ENCODE measurements at places on chromosomes 16 and 17. TPM values are rescaled to one million over a fixed set of nuclear protein-coding genes. Genes with fewer than 3 reads are reported as not detected.
A peak's percentile ranks its signal among the peaks of the same experiment; 100 is the strongest.

- no peaks in the 10 kb centered on the region for H3K36me3 ChIP-seq
- peak overlapping the region; percentile 85 for H3K4me3 ChIP-seq
- H3K27me3 ChIP-seq, result no peaks in the 10 kb centered on the region
- H3K27ac ChIP-seq, result no peak overlapping the region
- H3K4me1 ChIP-seq, result peaks cover 29% of the 10 kb centered on the region
- no peak for DNase-seq
Observed at GRCh38 chr17:42781639-42782165, 1.3 kb downstream of the WNK4 start.

DNA sequence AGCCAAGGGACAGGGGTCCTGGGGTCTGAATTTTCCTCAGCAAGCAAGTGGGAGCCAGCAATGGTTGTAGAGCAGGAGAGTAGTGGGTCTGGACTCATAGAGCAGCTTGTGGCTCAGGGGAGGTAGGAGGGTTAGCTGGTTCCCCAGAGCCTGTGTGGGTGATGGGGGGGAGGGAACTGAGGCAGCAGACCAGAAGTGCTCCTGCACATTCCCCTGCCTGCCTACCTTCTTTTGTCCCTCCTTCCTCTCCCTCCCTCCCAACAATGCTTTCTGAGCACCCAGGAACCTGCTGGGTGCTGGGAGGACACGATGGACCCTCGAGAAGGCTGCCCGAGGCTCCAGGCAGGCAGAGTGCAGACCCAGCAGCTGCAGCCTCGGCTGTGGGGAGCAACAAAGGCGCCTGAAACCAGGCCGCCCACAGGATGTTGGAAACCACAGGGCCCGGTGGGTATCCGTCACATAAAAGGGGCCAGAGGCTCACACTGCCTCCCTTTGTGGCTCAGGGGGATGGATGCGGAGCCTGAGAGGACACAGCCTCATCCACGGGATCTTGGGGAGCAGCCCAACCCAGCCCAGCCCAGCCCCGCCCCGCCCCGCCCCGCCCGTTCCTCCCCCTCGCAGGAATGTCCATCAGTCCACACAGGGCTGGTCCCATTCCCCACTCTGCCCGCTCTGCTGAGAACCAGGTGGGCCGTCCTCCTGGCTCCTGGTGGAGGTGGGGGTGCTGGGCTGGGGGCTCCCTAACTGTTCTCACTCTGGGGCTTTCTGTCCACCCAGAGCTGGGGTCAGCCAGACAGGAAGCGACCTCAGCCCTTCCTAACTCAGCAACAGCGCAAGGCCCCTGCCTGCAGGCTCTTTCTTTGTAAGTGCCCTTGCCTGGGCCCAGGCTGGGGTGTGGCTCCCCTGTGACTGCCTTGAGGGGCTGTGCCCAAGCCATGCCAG lies 1.7 kb upstream of the NLRC3 start:
- DNase-seq, result no peak
- no peaks in the 10 kb centered on the region for H3K4me1 ChIP-seq
- H3K27ac ChIP-seq, result no peak overlapping the region

DNA sequence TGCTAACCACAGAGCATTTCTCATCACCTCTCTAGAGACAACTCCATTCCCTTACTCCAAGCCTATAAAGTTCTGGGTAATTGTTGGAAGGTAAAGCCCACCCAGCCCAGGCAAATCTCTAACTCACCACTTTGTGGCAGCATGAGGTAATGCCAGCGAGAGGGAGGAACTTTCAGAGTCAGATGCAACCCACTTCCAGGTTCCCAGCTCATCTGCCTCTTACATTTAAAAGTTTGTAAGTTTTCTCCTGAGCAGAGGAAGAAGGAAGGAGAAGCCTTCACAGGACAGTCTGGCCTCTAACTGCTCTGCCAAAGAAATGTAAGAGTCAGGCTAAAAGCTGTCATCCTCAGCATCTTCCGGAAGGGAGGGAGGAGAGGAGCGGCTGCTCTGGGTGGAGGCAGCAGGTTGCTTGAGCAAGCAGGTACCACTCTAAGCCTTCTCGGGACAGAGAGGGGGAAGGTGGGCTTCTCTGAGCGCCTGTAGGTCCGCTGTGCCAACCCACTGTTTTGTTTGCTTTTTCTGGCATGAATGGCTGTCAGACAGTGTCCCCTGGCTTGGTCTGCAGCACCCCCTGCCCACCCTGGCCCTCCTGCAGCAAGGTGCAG lies 1.0 kb downstream of the ZNF319 start:
- no peak overlapping the region for H3K27ac ChIP-seq
- H3K27me3 ChIP-seq, result no peaks in the 10 kb centered on the region
- H3K4me1 ChIP-seq, result peaks cover 17% of the 10 kb centered on the region
- no peaks in the 10 kb centered on the region for H3K36me3 ChIP-seq
- DNase-seq, result no peak

DNA sequence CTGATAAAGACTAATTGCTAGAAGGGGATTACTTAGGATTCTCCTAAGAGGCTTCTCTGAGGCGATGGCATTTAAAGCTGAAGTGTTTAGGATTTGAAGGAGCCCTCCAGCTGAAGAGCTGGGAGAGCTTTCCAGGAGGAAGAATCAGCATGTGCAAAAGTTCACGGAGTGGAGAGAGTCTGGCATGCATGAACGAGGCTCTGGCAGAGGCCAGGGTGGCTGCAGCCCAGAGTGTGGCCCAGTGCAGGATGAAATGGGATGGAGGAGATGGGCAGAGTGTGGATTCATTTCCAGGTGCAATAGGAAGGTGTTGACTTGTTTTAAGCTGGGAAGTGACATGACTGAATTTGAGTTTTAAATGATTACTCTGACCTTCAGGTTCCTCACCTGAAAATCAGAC lies 249.0 kb upstream of the CCL2 start:
- H3K4me1 ChIP-seq, result no peaks in the 10 kb centered on the region
- no peak overlapping the region for H3K27ac ChIP-seq
- no peaks in the 10 kb centered on the region for H3K27me3 ChIP-seq
- DNase-seq, result no peak
- H3K36me3 ChIP-seq, result no peaks in the 10 kb centered on the region
- no peak overlapping the region for H3K4me3 ChIP-seq

DNA sequence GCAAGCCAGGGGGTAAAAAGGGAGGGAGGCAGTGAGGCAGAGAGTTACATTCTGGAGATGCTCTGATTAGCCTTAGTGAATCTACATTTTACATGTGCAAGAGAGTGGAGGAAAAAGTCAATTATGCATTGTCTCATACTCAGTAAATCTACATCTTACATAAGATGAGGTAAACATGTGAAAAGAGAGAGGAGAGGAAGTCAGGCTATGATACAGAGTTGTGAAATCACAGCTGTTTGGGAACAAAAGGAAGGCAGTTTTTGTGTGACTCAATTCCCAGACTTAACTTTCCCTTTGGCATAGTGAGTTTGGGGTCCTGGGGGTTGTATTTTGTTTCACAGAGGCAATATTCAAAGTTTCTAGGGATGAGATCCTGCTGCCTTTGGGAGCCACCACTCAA lies 67.8 kb downstream of the GP2 start:
- no peak overlapping the region for H3K4me3 ChIP-seq
- no peaks in the 10 kb centered on the region for H3K4me1 ChIP-seq
- no peaks in the 10 kb centered on the region for H3K36me3 ChIP-seq
- DNase-seq, result no peak
- H3K27me3 ChIP-seq, result no peaks in the 10 kb centered on the region

GRCh38 chr16:57611181-57611580 lies 17.2 kb upstream of the ADGRG1 start:
- H3K4me3 ChIP-seq, result no peak overlapping the region
- DNase-seq, result no peak
- H3K27ac ChIP-seq, result no peak overlapping the region
- no peaks in the 10 kb centered on the region for H3K36me3 ChIP-seq
- H3K4me1 ChIP-seq, result peaks cover 31% of the 10 kb centered on the region

DNA sequence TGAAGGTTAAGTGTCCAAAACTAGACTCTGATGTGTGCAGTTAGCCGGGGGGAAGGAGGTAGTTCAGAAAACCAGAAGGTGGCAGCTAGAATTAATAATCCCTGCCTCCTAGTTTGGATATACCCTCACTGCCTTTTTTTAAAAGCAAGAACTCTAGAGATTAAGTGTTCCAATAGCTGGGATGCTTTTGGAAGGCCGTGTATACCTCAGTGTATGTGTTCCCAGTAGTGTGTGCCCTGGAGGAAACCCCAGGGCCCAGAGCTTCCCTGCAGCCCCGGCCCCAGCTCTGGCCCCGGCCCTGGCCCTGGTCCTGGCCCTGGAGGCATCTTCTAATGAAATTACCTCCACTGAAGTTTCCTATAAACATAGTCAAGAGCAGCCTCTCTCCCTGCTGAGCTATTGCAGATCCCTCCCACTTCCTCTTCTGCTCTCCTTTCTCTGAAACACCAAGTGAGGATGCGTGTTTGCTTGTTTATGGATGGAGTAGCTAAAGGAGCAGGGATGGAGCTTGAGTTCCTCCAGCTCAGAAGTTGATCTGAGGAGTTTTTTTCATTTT lies 130.7 kb downstream of the PRKCA start:
- no peak for DNase-seq
- no peak overlapping the region for H3K4me3 ChIP-seq
- peaks cover under 1% of the 10 kb centered on the region for H3K4me1 ChIP-seq

GRCh38 chr17:4590981-4591453 lies 6.7 kb downstream of the SMTNL2 start:
- no peak for DNase-seq
- H3K36me3 ChIP-seq, result no peaks in the 10 kb centered on the region
- no peaks in the 10 kb centered on the region for H3K27me3 ChIP-seq

- no peaks in the 10 kb centered on the region for H3K27me3 ChIP-seq
- H3K4me3 ChIP-seq, result no peak overlapping the region
- H3K36me3 ChIP-seq, result no peaks in the 10 kb centered on the region
- no peak for DNase-seq
- no peaks in the 10 kb centered on the region for H3K4me1 ChIP-seq
Observed at GRCh38 chr17:47077576-47077975, 98.5 kb upstream of the RPRML start.

DNA sequence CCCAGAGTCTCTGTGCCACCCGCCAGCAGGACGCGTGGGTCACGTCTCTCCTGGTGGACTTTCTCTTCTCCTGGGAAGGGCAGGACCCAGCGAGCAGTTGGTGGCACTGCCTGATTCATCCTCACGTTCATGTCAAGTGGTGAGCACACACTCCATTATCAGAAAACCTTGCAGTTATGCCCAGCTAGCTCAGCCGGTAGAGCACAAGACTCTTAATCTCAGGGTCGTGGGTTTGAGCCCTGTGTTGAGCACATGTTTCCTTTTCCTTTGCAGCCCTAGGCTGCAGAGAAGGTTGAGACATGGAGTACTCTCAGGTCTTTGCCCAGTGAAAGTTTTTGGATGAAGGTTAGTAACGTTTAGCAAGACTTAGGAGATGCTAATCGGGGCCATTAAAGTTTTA lies 8.0 kb downstream of the OR1F1 start:
- no peak overlapping the region for H3K27ac ChIP-seq
- H3K36me3 ChIP-seq, result no peaks in the 10 kb centered on the region
- H3K4me1 ChIP-seq, result no peaks in the 10 kb centered on the region
- H3K4me3 ChIP-seq, result no peak overlapping the region

Gene GALNS
- total RNA-seq, result 57.8 TPM

Gene IL17C
- total RNA-seq, result not detected

Measured in Caco-2 (cell line).